NCI-H510A treated with DMSO at 0.1 percent for 48 hours (cell line): ENCODE measurements at places on chromosomes 6 and 20.

- DNase-seq = no peak
Measured at GRCh38 chr6:99289701-99290100, 59.8 kb downstream of the FAXC start.

- DNase-seq = no peak
Measured at GRCh38 chr20:61662226-61662967, 403.3 kb downstream of the TAF4 start.

- DNase-seq = no peak
Measured at GRCh38 chr20:5184684-5185083, 57.9 kb downstream of the CDS2 start.

- no peak for DNase-seq
Measured at GRCh38 chr6:108608453-108609275, 47.9 kb downstream of the FOXO3 start.

DNA sequence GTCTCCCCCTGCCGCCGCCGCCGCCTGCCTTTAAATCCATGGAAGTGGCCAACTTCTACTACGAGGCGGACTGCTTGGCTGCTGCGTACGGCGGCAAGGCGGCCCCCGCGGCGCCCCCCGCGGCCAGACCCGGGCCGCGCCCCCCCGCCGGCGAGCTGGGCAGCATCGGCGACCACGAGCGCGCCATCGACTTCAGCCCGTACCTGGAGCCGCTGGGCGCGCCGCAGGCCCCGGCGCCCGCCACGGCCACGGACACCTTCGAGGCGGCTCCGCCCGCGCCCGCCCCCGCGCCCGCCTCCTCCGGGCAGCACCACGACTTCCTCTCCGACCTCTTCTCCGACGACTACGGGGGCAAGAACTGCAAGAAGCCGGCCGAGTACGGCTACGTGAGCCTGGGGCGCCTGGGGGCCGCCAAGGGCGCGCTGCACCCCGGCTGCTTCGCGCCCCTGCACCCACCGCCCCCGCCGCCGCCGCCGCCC is 474 bp downstream of the CEBPB start:
- DNase-seq = peak; percentile 52

- no peak for DNase-seq
Measured at GRCh38 chr6:55643861-55644260, 64.9 kb upstream of the HMGCLL1 start.

GRCh38 chr6:128696691-128697689 is 176.6 kb upstream of the PTPRK start:
- DNase-seq = no peak

DNA sequence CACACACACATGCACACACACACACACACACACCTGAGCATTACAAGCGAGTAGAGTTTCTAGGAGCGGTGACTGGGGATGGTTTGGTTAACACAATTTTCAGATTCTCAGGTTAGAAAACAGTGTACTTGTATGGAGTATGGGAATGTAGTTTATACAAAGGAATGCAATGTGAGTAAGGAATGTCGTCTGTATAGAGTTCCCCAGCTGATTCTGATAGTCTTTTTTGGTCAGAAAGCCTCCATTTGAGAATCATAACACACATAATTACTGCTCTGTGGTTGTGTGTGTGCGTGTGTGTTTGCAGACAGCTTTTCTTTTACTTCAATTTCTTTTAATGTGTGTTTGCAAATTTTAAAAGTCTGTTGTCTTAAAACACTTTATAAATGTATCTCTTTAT is 93.2 kb downstream of the MYO6 start:
- DNase-seq = no peak

DNA sequence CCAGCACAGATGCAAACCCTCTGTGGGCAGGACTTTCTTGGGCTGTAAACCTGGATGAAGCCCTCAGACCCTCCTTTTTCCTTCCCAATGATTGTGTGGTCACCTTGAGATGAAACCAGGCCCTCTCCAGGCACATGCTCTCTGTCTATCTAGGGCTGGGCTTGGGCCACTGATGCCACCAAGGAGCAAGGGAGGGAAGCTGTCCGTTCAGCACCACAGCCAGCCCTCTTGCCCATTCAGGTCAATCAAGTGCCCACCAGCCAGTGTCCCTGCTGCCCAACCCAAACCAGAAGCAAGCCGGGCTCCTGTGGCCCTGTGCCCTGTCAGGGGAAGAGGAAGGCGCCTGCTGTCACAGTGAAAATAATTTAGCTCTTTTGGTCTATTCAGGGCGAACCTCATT is 8.0 kb downstream of the STMN3 start:
- DNase-seq = no peak

GRCh38 chr6:144935661-144936060 is 650.5 kb downstream of the UTRN start:
- no peak for DNase-seq

DNA sequence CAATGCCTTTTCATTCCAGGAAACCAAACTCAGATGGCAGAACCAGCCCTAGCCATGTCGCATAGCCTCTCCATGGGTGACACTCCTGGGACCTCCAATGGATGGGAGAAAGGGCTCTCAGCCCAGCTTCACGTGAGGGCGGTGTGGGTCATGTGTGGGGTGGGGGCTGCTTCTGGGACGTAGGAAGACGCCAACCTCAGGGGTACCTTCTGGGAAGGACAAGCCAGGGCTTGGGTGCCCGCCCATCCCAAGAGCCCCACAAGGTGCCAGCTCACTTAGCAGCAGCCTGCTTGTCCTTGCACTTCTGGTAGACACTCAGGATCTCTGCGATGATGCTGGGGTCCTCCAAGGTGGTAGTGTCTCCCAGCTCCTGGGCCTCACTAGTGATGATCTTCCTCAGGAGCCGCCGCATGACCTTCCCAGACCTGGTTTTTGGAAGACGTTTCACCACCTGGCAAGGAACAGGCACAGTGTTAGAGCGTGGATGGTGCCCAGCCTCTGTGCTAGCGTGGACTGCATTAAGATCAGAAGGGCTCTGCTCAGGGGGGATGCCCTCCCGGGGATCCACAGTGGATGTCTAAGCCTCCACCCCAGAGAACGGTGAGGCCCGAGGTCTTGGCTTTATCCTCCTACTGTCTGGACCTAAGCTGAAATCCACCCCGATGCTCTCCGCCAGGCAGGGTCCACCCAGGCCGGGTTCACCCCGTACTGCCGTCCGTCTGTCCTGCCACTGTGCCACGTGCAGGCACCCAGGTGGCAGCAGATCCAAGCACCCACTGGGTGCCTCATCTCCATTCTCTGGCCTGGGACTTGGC is 15.1 kb upstream of the APMAP start:
- DNase-seq = no peak

DNA sequence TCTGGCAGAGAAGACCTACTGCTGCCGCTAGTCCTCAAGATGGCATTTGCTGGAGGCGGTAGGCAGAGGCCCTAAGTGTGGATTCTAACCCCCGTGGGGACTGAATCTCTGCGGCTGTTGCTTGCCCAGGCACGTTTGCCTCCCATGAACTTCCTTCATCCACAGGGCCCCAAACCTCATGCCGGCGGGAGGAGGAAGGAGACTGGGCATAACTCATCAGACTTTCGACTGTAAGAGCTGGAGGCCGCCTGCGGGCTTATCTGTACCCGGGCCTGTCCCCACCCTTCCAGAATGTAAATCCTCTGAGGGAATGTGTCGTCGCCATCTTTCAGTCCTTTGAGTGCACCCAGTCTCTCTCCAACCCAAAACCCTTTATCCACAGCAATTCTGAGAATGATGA is 990 bp downstream of the ZFP57 start:
- DNase-seq = no peak

GRCh38 chr20:1806456-1806855 is 88.8 kb upstream of the SIRPA start:
- DNase-seq = no peak

GRCh38 chr6:96837081-96837971 is at the start of gene GPR63:
GPR63 (minus strand) TSS chr6:96837477; CDS start chr6:96799731, 37,746 bp downstream.
- DNase-seq = peak; percentile 68

DNA sequence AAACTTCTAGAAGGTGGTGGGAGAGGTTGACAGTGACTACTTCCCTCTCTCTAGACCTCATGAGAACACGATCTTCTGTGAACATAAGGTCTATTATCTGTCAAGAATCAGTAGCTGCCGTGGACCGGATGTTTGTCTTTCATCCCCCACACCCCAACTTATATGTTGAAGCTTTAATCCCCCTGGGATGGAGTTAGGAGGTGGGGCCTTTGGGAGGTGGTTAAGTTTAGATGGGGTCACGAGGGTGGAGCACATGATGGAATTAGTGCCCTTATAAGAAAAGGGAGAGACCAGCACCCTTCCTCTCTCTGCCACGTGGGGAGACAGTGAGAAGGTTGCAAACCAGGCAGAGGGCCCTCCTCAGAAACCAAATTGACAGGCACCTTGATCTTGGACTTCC is 409.1 kb downstream of the QKI start:
- DNase-seq = no peak

- no peak for DNase-seq
Measured at GRCh38 chr20:1327241-1327653, 1.7 kb downstream of the SDCBP2 start.

GRCh38 chr20:32567384-32568178 is 17.6 kb downstream of the NOL4L start:
- DNase-seq = peak; percentile 22

- no peak for DNase-seq
Measured at GRCh38 chr6:139990856-139991465, 616.5 kb upstream of the CITED2 start.

GRCh38 chr6:129677620-129678325 is 32.2 kb downstream of the ARHGAP18 start:
- DNase-seq = no peak

GRCh38 chr6:39411001-39411400 is 88.5 kb upstream of the KCNK16 start:
- DNase-seq = no peak

- DNase-seq = no peak
Measured at GRCh38 chr6:90368001-90368400, 71.4 kb upstream of the BACH2 start.

GRCh38 chr6:17389274-17389847 is 4.0 kb upstream of the CAP2 start:
- no peak for DNase-seq

GRCh38 chr20:46699651-46700359 is 9.6 kb upstream of the SLC2A10 start:
- peak; percentile 17 for DNase-seq

- no peak for DNase-seq
Measured at GRCh38 chr6:103002282-103002681, 1608.8 kb downstream of the GRIK2 start.

- DNase-seq = no peak
Measured at GRCh38 chr6:441126-441920, 49.8 kb downstream of the IRF4 start.

GRCh38 chr20:20321134-20321533 is 46.8 kb upstream of the INSM1 start:
- DNase-seq = no peak

DNA sequence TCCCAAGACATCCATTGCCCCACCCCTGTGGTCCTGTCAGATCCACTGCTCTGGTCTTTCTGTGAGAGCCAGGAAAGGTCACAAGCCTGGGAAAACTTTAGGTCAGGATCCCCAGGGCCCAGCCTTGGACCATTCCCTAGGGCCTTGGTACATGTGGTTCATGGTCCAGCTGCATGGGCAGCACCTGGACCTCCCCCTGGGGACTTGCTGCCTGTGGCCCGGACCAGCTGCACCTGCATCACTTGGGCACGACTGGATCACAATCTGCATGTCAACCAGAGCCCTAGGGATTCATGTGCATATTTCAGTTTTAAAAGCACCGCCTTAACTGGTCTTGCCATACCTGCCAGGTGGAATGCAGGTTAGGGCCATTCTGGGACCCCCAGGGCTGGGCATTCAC is 44.3 kb upstream of the MC3R start:
- no peak for DNase-seq

- DNase-seq = no peak
Measured at GRCh38 chr6:142898927-142899895, 45.8 kb downstream of the HIVEP2 start.

DNA sequence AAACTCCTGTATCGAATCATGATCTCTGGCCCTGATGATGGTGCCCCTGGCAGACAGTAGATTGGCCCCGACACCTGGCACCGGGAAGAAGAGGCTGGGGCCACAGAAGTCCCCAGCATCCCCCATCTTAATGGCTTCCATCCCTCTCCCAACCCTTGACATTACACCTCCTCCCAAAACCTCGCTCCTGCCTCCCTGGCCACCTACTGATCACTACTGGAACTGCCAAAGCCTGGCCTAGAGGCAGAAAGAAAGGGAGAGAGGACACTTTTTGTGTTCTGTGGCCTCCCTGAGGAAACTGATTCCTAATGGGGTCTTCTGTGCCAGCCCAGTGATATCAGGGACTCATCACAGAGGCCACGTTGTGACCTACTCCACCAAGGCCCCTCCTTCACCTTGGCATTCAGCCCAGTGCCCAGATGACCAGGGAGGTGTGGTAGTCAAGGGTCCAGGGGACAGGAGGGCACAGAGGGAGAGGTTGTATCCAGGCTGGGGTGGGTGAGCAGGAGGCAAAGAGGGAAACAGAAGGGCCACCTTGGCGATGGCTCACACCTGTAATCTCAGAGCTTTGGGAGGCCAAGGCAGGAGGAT is 6.1 kb downstream of the C20orf173 start:
- DNase-seq = peak; percentile 3

GRCh38 chr20:61580958-61581824 is 329.1 kb downstream of the CDH4 start:
- no peak for DNase-seq

GRCh38 chr6:53624502-53624901 is 41.1 kb downstream of the KLHL31 start:
- DNase-seq = no peak

DNA sequence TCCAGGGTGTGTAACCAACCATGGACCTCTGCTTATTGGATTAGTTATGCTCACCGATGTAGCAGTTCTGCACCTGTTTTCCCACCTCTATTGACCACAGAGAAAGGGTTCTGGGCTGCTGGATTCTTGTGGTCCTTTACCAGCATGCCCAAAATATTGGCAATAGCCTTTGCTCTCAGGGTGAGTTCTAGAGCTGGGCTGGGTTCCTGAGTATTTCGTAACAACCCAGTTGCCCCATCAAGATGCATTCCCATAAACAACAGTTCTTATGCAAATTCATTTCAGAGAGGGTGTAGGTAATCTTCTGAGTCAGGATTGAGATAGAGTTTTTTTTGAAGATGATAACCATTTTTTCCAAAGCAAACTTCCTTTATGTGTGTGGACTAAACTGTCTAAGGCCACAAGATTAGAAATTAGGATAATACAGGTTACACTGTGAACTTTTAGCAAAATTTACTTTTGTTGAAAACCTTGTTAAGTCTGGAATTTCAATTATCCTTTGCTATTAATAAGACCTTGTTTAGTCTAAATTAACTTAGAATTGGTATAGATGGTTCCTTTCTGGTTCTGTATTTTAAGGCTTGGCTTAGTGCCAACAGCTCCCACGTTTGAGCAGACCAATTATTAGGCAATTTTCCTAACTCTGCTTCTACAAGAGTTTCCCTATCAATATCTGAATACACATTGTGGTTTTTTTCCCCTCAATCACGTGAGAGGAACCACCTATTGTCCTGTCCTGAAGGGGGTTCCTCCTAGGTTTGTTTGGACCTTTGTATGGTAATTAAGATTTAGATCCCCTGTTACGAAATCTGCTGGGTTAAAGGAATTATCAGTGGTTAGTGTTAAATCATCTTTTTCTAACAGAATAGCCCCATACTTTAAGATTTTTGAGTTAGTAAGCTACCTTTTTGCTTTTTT is 46.1 kb downstream of the TBX18 start:
- no peak for DNase-seq
